ENCODE measurements at places on chromosomes 4 and X.

DNA sequence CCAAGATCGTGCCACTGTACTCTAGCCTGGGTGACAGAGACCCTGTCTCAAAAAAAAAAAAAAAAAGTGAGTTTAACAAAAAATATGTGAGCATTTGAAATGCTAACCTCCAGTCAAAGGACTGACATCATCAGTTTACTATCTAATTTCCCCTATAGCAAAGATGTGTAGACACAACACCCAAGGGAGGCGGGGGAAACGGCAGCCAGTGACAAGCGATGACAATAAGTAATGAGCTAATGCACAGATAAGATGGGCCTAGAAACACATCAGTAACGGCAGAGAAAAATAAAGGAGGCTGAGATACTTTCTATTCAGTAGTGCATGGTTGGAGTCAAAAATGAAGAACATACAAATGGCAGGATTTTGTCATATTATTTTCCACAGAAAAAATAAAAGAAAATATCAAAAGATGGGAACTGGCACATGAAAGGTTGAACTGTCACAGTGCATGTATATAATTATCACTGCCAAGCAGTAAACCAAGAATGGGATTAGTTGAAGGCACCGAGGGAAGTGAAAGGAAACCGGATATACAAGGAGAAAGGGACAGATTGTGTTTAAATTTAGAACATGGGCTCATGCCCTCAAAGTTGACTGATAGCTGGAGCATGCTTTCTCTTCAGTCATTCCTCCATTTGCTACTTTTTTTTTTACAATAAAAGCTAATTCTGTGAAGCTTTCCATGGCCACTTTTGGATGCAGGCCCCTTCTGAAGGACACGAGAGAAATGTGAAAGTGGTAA lies 41.8 kb downstream of the IGFBP7 start:
- DNase-seq, result no peak

GRCh38 chr4:6874981-6875380 lies 34.6 kb upstream of the TBC1D14 start:
- no peak for DNase-seq

- no peak for DNase-seq
These were observed at the start of gene NLGN4X for GRCh38 chrX:6228720-6229119. NLGN4X (minus strand) TSS chrX:6228867; CDS start chrX:6151466, 77,401 bp downstream.

- DNase-seq, result peak; percentile 64
These were observed 232.7 kb downstream of the ARHGAP24 start for GRCh38 chr4:85707611-85708010.

GRCh38 chr4:100907465-100908454 lies 389.9 kb upstream of the EMCN start:
- DNase-seq, result no peak

DNA sequence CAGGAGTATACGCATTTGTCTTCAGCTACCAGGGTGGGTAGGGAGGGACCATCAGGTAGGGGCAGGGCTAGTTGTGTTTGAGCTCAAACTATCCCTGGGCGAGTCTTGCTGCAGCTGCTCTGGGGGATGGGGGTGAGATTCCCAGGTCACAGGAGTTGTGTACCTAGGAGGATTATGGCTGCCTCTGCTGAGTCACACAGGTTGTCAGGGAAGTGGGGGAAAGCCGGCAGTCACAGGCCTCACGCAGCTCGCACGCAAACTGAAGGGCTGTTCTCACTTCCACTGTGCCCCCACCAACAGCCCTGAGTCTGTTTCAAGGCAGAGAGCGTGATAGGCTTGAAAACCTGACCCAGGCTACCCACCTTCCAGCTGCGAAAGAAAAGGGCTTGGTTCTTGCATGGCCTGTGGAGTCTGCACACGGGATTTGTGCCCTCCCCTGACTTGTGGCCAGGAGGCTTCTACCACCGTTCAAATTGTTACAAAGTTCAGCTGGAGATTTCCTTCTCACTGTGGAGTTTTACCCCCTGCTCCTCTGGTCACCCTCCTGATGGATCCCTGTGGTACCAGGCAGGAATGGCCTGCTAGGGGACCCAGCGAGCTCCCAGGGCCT lies 63.8 kb downstream of the ARFIP1 start:
- no peak for DNase-seq

- DNase-seq, result no peak
These were observed 160.1 kb upstream of the LDB2 start for GRCh38 chr4:17058536-17058915.

DNA sequence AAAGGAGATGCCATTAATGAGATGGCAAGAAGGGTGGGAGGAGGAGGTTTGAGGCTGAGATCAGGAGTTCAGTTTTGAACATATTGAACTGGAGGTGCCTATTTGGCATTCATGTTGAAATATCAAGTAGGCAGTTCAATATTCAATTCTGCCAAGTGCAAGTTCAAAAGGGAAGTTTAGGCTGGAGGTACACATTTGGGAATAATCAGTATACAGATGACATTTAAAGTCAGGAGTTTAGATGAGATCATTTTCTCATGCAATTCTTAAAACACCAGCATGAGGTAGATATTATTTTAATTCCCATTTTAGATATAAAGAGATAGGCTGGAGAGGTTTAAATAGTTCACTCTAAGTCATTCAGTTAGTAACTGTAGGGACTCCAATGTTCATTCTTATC lies 26.1 kb downstream of the COQ2 start:
- DNase-seq, result no peak

DNA sequence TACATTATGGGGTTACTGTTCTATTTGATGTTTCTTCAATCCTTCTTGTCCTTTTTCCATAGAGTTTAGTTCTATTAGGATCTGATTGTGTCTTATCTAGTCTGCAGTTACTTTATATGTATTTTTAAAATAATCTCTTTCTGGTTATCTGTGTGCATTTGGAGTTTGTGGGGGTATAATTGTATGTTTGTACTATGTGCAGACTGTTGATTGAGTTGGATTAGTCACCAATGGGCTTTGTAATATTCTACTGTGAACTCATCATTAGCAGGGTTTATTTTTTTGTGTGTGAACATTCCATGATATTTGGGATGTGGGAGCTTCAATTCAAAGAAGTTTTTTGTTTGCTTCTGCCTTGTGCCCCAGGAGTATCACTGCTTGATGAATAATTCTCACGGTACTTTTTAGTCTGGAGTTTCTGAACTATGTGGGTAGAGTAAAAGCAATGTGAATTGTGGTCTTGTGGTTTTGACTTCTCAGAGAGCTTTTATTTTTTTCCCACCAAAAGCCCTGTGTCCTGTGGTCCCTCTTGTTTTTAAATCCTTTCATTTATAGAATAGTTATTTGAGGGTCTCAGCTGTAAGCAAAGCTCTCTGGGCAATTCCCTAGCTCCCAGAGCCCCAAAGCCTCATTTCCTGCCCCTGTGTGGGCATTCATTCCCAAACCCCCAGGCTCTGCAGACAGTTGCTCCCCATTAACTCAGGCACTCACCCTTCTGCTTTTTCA lies 127.8 kb downstream of the PHKA2 start:
- DNase-seq, result no peak

DNA sequence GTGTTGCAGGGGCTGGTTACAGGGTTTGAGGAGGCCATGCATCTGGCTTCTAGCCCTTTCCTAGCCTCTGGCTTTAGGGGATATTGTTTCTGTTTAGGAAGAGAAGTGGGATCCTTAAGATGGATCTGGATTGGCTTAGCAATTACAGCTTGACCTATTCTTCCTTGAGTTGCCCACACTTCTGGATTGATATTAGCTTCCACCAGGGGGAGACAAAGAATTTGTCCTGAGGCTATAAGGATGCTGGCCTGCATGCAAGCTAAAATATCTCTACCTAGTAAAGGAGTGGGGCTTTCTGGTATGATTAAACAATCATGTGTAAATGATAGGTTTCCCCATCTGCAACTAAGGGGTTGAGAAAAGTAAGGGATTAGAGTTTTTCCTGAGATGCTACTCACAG lies 117.2 kb downstream of the TEX13C start:
- peak; percentile 22 for DNase-seq

DNA sequence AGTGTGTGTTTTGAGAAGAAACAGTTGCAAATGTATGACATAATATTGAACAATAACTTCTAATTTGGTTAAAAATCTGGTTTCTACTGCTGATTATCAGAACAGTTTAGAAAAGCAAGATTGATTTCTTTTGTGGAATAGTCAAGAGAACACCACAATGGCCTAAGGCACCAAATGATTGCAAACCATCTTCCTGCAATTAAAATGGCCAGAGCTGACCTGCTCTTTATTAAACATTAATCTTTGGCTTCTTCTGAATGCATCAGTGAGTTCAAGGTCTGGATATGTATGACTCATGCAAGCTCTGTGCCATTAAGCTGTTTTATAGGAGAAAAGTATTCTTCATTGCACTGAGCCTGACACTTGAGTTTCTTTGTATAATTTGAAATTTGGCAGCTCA lies 107.8 kb upstream of the PDHA2 start:
- no peak for DNase-seq

DNA sequence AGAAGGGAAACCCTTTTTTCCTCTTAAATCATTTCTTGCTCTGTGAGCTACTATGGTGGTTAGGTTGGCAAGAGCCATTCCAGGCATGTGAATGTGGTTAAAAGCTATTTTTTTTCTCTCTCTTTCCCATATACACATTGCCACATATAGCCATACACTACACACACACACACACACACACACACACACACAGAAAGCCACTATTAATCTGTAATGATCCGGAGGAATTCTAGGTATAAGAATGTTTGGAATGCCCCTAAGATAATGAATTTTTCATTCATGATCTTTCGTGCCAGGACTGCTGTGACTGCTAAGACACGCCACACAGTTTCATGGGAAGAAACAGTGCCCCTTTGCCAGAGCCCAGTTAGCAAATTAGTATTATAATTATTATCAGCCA lies 21.8 kb upstream of the TLL1 start:
- no peak for DNase-seq

DNA sequence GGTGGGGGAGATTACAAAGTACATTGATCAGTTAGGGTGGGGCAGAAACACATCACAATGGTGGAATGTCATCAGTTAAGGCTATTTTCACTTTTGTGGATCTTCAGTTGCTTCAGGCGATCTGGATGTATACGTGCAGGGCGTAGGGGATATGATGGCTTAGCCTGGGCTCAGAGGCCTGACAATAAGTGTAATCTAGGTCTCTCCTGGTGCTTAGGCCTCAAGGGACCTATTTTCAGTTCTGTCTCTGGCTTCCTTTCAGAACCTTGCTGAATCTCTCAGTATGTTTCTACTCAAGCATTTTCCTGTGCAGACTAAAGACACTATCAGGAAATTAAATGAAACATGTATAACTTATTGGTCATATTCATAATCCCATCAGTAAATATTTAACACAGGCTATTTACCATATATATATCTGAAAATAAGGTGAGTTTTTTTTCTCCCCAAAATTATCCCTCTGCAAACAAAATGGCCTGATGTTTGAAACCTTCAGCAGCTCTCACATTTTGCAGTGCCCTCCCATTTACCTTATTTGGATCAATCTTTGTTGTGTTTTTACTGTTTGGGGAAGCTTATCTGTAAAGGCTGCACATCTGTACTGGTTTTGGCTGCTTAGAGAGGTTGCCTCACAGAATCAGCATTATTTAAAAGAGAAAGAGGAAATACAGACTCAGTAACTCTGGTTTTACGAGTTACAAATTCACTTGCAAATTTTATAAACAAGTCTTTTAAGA lies 2.3 kb upstream of the ZCCHC4 start:
- DNase-seq, result peak; percentile 70

DNA sequence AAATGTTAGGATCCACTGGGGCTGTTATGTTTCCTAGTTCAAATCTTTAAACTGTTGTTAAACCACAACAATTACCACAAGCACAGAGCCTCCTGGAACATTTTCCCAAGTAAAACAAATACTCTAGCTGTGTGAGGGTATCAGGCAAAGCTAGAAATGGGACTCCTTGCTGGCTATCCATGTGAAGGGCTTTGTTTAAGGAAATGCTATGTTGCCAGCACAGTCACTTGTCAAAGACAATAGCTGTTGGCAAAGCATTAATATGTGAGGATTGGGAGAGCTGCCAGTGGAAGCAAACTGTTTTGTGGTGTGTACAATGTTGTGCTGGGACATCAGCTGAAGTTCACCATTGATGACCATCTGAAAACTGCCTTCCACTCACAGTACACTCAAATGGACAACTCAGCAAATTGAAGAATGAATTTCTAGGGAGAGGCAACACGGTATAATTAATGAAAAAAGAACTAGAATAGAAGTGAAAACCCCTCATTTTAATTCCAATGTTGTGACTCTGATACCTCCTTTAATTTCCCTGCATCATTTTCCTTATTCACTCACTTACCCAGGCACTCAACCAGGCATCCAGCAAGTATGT lies 100.8 kb downstream of the ANXA3 start:
- DNase-seq, result no peak

DNA sequence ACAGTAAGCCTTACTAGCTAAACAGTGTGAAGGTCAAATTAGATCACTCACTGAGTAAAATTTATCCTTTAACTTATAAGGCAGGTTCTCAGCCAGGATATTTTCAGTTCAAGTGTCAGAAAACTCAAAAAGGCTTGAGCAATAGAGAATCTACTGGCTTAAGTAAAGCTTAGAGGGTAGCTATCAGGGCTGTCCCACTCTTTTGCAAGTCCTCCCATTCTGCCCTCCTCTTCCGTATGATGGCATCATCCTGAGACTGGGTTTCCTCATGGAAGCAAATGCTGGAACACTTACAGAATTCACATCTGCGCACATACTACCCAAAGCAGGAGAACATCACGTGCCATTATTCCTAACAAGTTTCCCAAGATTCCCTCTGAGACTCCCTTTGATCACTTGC lies 55.0 kb downstream of the FBXL5 start:
- DNase-seq, result no peak

DNA sequence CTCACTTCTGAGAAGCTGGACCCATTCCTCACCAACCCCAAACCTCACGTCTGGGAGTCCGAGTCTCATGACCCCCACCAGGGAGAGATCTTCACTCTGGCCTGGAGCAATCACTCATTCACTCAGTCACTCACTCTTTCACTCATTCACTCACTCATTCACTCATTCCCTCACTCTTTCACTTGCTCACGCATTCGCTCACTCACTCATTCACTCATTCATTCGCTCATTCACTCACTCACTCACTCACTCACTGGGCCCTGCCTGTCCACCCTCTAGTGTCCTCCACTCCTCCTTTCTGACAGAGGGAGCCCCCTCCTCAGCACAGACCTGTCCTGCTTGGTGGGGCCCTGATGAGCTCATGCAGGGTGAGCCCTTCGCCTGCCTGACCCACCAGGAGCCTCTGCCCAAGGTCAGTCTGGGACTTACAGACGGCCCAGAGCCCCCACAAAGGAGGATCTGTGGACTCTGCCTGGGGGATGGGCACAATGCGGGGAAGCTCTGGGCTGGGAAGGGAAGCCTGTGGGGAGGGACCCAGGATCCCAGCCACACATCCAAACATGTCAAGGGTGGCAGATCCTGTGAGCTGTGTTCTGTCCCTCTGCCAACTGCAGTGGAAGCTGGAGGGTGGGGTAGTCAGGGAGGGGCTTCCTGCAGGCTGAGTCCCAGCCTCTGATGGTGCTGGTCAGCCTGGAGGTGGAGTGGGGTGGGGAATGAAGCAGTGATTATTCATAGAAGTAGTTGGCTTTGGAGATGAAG lies 18.5 kb downstream of the CPZ start:
- DNase-seq, result no peak

- no peak for DNase-seq
These were observed 47.9 kb downstream of the HSD17B13 start for GRCh38 chr4:87274803-87275202.

DNA sequence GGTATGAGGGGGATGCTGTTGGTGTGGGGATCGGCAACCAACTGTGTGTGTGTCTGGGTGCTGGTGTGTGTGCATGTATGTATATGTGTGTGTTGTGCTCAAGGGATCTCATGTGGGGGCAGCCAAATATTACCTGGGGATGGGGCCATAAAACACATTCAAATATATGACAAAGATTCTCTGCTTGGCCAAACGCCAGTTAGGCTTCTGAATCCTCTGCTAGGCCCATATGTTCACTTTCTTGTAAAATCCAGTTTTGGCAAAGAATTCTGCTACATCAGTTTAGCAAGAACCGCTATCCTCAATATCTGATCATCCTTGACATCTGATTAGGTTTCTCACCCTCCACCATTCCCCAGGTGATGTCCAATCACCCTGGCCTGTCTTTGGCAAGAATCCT lies 106.6 kb downstream of the RASL11B start:
- no peak for DNase-seq
